Sigmoid colon (tissue), 7 donors: ENCODE measurements at places on chromosomes 16 and 17.
A peak's percentile ranks its signal among the peaks of the same experiment; 100 is the strongest.

DNA sequence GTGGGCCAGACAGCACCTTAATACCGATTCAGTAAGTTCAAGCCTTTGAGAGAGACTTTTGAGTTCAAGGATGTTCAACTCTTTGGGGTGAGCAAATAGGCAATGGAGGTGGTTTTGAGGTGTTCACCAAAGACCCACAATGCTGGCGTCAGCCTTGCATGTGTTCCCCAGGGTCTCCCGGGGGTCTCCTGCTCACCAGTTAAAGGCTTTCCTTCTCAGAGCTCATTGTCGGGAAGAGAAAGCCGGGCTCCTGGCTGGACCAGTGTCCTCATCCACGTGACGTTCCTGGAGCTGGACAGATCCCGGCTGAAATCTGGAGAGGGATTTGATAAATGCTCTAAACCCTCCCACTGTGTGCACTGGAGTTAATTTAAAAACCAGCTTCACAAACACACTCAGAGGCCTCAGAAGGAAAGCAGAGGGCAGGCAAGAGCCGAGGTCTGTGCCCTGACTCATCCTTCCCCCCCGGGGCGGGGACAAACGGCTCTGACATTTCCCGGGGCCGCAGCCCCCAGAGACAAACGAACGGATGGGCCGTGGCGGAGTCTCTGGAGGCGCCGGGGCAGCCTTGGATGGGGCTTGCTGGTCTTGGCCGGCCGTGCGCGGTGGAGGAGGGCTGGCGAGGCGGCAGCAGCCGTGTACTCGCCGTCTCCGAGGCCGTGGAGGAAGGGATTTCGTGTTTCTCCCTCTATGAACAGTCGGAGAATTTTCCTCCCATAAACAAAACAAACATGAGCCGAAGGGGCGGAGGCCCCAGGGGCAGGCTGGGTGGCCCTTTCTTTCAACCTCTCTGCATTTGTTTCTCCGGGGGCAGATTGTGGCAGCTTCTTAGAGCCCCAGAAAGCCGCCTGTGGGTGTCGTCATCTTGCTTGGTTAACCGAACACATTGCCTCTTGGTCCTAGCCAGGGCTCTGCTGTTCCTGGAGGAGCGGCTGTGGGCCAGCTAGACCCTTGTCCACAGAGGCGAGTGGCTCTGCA, 94.2 kb downstream of the NTN1 start:
- peak; percentile 86 for DNase-seq

DNA sequence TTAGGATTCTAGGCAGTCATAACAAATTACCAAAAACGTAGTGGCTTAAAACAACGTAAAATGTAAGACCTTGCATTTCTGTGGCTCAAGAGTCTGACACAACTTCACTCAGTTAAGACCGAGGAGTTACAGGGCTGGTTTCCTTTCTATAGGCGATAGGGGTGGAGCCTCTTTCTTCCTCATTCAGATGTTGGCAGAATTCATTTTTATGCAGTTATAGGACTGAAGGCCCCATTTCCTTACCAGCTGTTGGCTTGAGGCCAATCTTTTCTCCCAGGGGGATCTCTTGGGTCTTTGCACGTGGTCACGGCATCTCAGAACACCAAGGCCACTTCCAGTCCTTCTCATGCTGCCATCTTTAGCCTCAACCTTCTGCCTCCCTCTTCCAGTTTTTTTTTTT, 145.2 kb downstream of the KCNJ2 start:
- no peak for DNase-seq

- no peak for DNase-seq
These were observed 5.6 kb downstream of the CACNG4 start for GRCh38 chr17:66970140-66970539.

- no peak for DNase-seq
These were observed 10.3 kb downstream of the CACNG1 start for GRCh38 chr17:67054608-67055007.

DNA sequence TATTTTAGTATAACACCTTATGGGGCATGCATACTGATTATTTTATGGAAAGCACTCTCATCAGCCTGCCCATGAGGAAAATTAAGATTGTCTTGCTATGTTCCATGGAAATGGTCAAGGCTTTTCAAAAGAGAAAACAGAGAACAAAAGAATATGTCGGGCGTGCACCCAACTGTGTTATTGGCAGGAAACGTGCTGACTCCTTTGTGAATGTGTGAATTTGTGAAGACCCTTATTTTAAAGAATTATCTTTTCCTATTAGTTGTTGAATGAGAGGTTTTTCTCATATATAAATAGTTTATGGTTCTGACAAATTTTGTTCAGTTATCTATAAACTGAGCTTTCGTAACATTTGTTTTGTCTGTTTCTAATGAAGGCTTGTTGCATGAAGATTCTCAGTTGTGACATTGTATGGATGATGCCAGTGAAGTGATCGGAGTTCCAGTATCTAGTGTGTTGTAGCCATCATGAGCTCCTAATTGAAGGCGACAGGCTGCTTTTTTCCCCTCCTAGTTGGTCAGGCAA, 180.0 kb downstream of the BCAS3 start:
- no peak for DNase-seq

- peak; percentile 93 for DNase-seq
These were observed 14.2 kb upstream of the RHBDF2 start for GRCh38 chr17:76515274-76515949.

DNA sequence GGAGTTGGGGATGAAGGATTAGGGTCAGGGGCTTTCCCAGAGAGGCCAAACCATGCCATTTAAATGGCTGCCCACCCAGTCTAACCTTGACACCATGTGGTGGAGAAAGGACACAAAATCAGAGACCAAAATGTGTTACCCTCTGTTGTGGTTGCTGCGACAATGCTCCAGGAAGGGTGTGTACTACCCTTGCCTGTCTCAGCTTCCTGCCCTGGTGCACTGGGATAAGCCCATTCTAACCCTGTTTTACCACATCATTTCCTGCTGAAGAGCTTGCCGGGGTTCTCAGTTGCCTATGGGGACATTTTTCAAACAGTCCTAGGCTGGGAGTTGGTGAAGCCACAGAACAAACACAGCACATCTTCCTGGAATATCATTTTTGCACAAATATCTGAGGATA, 4.9 kb downstream of the OR4D1 start:
- no peak for DNase-seq

DNA sequence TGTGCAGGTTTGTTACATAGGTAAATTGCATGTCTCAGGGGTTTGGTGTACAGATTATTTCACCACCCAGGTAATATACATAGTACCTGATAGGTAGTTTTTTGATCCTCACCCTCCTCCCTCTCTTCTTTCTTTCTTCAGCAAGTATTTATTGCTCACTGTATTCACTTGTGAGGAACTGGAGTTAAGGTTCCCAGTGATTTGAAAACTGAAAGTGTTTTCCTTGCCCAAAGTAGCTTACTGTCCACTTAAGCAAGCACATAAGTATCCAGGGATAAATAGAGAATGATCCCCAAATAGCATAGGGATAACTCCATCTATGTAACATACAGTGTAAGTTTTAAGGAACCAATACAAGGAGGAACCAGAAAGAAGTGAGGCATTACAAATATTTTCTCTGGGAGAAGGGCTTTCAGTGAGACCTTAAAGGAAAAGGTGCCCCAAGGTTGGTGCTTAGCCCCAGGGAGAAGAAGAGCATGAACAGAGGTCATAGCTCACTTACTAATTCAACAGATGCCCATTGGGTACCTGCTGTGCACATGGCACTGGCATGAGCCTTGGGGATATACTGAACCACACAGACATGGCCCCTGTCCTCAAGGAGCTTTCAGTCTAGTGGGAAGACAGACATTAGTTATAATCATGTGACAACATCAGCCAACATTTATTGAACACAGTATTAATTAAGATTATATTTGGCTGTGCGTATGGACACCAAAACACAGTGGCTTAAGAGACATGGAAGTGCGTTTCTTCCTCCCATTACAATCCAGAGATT, 17.0 kb downstream of the MYL4 start:
- no peak for DNase-seq

DNA sequence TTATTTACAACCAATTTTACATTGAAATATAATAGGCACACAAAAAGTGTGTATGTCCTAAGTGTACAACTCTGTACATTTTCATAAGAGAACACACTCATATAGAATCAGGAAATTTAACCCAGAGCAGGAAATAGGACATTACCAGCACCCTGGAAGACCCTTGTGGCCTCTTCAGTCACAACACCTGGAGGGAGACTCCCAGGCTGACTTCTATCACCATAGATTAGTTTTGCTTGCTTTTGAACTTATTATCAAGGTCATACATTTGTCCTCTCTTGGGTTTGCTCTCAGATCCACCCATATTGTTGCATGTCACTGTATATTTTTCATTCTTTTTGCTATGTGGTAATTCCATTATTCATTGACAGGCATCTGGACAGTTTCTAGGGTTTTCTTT, 5.8 kb downstream of the RIPOR1 start:
- DNase-seq, result no peak

DNA sequence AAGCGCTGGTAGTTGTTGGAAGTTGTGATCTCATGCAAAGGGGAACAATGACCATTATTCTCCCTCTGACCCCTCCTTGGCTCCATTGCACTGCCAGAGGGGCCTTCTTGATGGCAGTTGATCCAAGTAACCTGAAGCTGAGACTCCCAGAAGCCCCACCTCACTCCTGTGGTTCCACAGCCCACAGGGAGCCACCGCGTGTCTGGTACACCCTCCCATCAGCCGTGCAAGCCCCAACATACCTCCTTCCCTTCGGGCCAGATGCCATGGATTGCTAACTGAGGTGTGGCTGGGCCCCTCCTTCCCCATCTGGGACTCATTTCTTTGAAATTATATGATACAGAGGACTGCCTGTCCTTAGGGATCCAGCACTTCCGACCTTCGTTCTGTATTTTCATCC, 17.8 kb downstream of the SAP30BP start:
- peak; percentile 53 for DNase-seq

DNA sequence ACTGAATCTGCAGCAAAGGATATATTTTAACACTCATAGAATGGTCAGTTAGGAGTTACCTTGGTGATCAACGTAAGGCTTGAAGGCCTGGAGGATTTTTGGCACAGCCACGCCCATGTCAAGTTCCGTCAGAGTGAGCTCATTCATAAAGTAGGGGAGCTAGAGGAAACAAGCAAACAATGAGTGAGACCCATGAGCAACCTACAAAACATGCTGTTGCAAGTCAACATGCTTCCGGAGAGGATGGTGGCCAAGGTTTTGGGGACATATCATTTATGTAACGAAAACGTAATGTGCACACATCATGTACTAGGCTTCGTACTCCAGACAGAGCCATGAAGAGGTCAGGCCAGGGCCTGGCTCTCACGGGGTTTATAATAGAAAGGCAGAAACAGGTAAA, 41.1 kb upstream of the ERN1 start:
- DNase-seq, result no peak

DNA sequence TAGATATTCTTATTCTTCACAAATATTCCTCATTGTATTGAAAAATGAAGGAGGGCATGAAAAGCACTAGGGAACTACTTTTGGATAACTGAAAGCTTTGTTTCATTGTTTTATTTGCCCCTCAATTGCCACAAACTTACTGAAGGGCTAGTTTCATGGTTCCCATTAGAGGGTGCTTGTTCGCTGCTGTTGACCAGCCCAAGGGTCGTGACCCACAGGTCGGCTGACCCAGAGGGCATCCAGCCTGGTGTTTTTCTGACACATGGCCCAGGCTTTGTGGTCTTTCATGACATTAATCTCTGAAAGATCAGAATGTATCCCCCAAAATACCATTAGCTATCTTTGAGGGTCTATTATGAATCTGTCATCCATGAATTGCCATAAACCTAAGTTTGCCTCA, 30.0 kb downstream of the DGKE start:
- no peak for DNase-seq

GRCh38 chr16:57482845-57483545, 3.3 kb downstream of the DOK4 start:
- no peak for DNase-seq

DNA sequence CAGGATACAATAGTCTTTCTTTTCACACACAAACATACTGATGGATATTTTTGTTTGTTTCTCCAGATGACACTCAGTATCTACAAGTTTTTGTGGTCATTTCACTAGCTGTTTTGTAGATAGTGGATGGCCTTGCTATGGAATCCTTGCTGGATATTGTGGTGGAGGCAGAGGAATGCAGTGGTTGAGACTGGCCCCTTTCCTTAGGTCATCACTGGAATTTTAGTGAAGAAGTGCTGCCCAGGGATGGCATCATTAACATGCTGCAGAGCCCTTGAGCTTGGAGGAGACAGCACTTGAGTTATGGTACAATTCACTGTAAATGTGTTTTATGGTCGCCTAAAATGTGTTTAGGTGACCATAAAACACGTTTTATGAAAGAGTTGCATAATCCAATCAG, 455.9 kb upstream of the HSBP1 start:
- DNase-seq, result no peak

GRCh38 chr17:66733759-66734158, 101.2 kb upstream of the CACNG5 start:
- DNase-seq, result no peak

DNA sequence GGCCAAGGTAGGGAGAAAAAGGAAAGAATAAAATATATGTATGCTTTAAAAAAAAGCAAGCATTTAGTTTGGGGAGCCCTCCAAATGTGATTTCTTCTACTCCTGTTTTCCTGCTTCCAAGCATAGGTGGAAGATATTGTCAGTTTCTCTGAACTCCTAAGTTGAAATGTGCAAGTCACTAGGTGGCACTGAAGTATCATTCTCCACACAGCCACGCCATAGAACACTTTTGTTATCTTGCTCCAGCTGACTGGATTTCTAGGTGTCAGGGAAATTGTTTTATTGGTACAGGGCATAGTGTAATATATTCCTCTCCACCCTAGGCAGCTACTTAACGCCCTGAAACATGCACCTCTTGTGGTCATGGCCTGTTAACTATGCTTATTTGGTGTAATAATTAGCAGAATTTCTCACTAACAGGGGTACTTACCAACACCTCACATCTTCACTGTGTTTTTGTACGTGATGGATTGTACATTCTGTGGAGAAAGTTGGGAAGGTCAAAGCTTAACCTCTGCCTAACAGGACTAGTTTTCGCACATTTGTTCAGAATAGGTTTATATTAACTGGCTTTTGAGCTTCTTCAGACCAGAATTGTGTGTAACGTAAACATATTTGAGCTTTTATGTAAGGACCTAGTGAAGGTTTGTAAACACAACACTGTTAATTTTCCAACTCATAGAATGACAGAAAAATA, 69.3 kb downstream of the FTO start:
- no peak for DNase-seq

GRCh38 chr16:79599256-79599836, 1.2 kb downstream of the MAF start:
- DNase-seq, result peak; percentile 66

- DNase-seq, result no peak
These were observed 571.5 kb upstream of the PSMD7 start for GRCh38 chr16:73725156-73725555.

DNA sequence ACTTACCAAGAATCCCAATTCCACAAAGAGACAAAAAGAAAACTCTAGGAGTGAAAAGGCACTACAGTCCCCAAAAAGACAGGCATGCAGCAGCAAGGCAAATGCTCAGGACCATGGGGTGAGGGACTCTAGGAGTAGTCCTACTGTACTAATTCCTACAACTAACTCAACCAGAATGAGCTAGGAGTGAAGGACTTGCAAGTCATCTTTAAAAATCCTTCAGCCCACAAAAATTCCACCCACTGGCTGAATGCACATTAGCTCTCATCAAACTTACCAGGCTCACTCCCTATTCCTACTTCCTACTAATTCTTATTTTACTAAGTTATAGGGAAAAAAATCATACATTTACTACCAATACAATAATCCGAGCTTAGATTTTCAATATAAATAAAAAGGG, 141.7 kb upstream of the C17orf78 start:
- no peak for DNase-seq

- DNase-seq, result no peak
These were observed 29.0 kb downstream of the CDK5R1 start for GRCh38 chr17:32515677-32516383.

- DNase-seq, result no peak
These were observed 27.4 kb upstream of the CAPNS2 start for GRCh38 chr16:55539049-55539448.

- no peak for DNase-seq
These were observed 27.0 kb downstream of the ATP6V0A1 start for GRCh38 chr17:42485680-42486079.
